Natural killer cell treated with Interleukin-12 subunit alpha and Interleukin-12 subunit beta and Interleukin-15 and Interleukin-18, amount 100 ng/mL, for 72 hours (primary cell): ENCODE measurements at places on chromosomes 6 and 20. TPM values are rescaled to one million over a fixed set of nuclear protein-coding genes. Genes with fewer than 3 reads are reported as not detected.

The ZC2HC1B gene
- not detected for total RNA-seq

The TBXT gene
- not detected for total RNA-seq

The RAMACL gene
- total RNA-seq: 0.21 TPM

DNA sequence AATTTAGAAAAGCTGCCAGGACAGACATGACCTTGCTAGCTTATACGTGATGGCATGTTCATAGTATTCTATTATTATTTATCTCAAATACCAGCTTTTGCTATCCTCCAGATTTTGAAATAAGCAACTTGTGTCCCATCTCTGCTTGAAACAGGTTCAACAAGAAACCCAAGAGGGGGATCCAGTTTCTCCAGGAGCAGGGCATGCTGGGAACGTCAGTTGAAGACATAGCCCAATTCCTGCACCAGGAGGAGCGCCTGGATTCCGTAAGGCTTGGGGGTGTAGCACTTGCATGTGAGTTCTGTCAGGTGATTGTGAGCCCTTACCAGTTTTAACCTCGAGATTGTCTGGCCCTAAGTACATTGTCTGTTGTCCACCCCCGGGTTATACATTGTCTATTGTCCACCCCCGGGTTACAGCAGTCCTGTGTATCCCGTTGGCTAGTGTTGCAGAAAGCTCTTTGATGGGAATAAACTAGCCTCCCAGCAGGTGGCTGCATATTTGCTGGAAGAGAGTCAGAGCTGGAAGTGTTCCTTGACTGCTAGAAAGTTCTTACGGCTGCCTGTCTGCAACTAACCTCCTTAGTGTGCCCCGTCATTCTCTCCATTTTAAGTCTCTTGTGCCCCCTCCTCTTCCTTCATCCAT, 61.4 kb upstream of the CSE1L start:
- DNase-seq: no peak

DNA sequence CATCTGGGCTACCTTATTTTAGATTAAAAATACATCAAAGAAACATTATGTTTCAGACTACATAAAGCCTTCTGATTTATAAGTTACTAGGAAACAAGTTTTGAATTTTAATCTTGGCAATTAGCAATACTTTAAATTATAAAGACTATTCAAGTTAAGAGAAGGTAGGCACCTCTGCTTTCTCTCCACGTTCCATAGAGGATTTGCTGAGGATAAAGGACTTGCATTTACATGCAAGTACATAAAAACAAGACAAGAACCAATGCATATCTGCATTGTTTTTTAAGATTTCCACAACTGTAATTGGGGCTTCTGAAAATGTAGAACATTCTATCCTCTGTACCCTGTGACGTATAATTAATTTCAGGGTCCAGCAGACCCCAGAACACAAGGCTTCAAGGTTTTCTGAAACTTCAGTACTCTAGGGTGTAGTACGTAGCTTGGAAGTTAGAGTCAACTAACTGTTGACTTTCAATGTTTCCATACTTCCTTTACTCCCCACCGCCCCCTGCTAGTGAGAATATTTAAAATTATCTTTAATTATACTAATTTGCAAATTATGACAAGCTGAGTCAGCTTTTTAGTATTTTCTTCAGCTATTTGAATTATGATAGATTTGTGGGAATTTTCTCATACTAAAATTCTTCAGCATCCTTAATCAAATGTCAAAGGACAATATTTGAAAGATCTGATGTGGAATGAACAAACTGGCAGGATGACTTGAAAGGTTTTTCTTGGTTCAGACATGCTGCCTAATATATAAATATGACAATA, 82.8 kb downstream of the PKIB start:
- no peak for DNase-seq
